Large intestine (tissue), 12 donors: ENCODE measurements at places on chromosomes 7 and 10. TPM values are rescaled to one million over a fixed set of nuclear protein-coding genes. Genes with fewer than 3 reads are reported as not detected.
A peak's percentile ranks its signal among the peaks of the same experiment; 100 is the strongest.

The CHST3 gene
- polyA plus RNA-seq: 4.7 TPM

- H3K36me3 ChIP-seq: no peaks in the 10 kb centered on the region
- H3K27me3 ChIP-seq: no peaks in the 10 kb centered on the region
- no peaks in the 10 kb centered on the region for H3K4me1 ChIP-seq
- H3K27ac ChIP-seq: no peak overlapping the region
These were observed 47.8 kb upstream of the PPP2R2D start for GRCh38 chr10:131852823-131853609.

- peaks cover 5% of the 10 kb centered on the region for H3K4me1 ChIP-seq
- no peaks in the 10 kb centered on the region for H3K27me3 ChIP-seq
- H3K27ac ChIP-seq: no peak overlapping the region
- H3K4me3 ChIP-seq: no peak overlapping the region
- no peak for DNase-seq
These were observed 99.4 kb upstream of the EFCAB10 start for GRCh38 chr7:105680505-105681187.

- H3K4me3 ChIP-seq: no peak overlapping the region
- peaks cover 23% of the 10 kb centered on the region for H3K4me1 ChIP-seq
- H3K27ac ChIP-seq: peak overlapping the region; percentile 24
- no peaks in the 10 kb centered on the region for H3K27me3 ChIP-seq
- DNase-seq: peak; percentile 71
These were observed 10.7 kb downstream of the PSAP start for GRCh38 chr10:71840177-71840957.

DNA sequence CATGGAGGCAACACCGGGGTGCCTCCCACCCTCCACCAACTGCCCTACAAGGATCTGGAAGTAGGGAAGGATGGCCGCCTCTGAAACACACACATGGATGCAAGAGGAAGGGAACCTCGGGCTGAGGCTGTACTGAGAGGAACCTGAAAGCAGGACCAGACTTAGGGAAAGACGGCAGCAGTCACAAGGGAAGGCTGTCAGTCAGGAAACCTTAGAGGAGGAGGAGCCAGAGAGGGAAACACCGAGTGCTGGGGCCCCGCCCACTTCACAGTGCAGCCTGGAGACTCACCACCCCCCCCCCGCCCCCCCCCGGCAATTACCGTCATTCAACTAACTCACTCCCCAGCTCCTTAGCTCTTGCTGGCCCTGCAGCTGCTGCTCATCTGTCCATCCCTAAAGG lies 2.5 kb downstream of the CYREN start:
- H3K27me3 ChIP-seq: no peaks in the 10 kb centered on the region
- no peak overlapping the region for H3K4me3 ChIP-seq
- H3K4me1 ChIP-seq: peaks cover 14% of the 10 kb centered on the region

DNA sequence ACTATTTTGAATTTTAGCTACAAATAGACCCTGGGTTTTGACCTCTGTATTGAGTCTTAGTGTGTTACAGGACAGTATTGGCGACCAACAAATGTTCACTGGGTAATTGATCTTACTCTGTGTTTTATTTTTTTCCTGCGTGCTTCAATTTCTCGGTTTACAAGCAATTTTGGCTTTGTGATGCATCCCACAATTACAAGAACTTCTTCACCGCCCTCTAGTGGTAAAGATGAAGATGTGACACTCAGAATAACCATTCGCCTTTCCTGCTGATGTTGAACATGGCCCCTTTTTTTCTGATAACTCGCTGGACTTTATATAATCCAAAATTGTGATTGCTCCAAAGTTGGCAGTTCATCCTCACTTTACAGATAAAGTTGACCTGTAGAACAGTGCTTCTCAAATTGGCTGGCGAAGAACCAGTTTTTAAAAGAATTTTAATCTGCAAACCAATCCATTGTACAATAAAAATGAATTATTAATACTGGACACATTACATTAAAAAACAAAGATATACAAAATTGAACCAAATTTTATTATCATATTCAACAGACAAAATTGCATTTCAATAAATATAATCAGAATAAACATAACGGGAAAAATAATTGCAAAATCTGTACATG lies 20.2 kb upstream of the SMC3 start:
- DNase-seq: no peak
- no peak overlapping the region for H3K4me3 ChIP-seq
- no peak overlapping the region for H3K27ac ChIP-seq
- H3K27me3 ChIP-seq: no peaks in the 10 kb centered on the region
- H3K4me1 ChIP-seq: peaks cover 2% of the 10 kb centered on the region
- no peaks in the 10 kb centered on the region for H3K36me3 ChIP-seq

DNA sequence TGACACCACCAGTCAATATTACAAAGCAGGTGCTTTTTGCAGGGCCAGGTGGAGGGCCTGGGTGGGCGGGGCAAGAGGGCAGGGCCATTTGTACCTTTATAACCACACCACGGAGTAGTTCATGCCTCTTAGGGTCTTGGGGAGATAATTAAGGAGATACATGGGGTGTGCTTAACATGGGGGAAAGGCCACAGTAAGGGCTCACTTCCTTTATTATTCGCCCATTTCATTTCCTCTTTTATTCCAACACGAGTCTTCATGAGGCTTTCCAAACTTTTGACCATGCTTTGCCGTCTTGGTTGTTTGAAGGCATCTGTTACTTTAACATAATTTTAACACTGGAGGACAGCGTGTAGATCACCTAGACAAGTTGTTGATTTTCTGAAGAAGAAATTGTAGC lies 33.3 kb upstream of the LYZL2 start:
- H3K27ac ChIP-seq: no peak overlapping the region
- no peaks in the 10 kb centered on the region for H3K4me1 ChIP-seq
- no peak overlapping the region for H3K4me3 ChIP-seq
- H3K36me3 ChIP-seq: no peaks in the 10 kb centered on the region

GRCh38 chr10:52424341-52424740 lies 110.3 kb downstream of the DKK1 start:
- H3K36me3 ChIP-seq: no peaks in the 10 kb centered on the region
- no peaks in the 10 kb centered on the region for H3K27me3 ChIP-seq
- no peaks in the 10 kb centered on the region for H3K4me1 ChIP-seq

GRCh38 chr7:29484280-29484679 lies 79.4 kb upstream of the PRR15 start:
- H3K27me3 ChIP-seq: no peaks in the 10 kb centered on the region
- no peaks in the 10 kb centered on the region for H3K36me3 ChIP-seq
- DNase-seq: no peak

DNA sequence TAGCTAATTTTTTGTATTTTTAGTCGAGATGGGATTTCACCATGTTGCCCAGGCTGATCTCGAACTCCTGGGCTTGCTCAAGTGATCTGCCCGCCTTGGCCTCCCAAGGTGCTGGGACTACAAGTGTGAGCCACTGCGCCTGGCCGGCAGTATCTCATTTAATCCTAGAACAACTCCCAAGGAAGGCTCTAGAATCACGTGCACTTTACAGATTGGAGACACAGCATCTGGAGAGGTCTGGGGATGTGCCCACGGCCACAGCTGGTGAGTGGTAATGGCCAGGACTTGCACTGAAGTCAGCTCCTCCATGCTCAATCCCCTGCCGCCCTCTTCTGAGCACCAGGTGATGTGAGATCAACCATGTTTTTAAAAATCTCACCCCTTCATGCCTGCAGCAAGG lies 43.1 kb downstream of the CARD11 start:
- H3K27ac ChIP-seq: no peak overlapping the region
- no peak overlapping the region for H3K4me3 ChIP-seq
- H3K27me3 ChIP-seq: no peaks in the 10 kb centered on the region
- H3K36me3 ChIP-seq: no peaks in the 10 kb centered on the region
- DNase-seq: no peak

GRCh38 chr10:128160297-128160711 lies 34.1 kb upstream of the MKI67 start:
- no peak overlapping the region for H3K4me3 ChIP-seq
- DNase-seq: no peak
- peaks cover 24% of the 10 kb centered on the region for H3K4me1 ChIP-seq
- H3K27ac ChIP-seq: no peak overlapping the region
- no peaks in the 10 kb centered on the region for H3K27me3 ChIP-seq
- no peaks in the 10 kb centered on the region for H3K36me3 ChIP-seq

The CNOT4 gene
- 18.8 TPM for polyA plus RNA-seq

DNA sequence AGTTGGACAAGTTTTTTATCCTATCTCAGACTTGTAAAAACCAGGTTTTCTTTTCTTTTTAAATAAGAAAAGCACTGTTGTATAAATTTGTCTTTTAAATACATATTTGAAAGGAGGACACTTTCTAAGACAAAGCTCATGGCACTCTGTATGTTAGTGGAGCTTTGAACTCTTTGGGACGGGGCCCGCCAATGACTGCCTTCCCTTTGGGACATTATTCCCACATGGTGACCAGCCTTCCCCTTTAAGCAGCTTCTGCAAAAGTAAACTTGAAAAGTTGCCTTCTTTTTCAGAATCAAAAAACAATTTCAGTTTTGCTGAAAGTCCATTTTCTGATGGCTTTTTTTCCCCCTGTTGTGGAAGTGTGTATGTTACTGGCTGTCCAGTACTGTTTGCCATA lies 1.8 kb downstream of the CUX1 start:
- DNase-seq: no peak
- H3K4me1 ChIP-seq: peaks cover 3% of the 10 kb centered on the region

The FAM180A gene
- polyA plus RNA-seq: not detected

The PDK4 gene
- polyA plus RNA-seq: 13.6 TPM

DNA sequence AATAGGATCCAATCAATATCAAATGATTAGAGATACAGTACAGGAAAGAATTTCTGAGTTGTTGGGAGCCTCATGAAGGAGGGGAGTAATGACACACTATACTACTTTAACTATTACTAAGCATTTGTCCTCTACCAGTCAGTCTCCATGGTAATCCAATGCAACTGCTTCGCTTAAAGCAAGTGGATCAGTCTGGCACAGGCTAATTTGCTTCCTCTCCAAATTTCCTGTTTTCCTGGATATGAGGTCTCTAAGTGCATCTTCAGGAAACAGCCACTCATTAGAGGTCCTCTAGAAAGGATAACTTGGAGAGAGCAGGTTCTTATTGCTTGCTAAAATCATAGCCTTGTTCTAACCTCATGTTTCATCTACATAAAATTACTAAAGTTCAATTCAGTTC lies 8.4 kb upstream of the SEPTIN7 start:
- no peaks in the 10 kb centered on the region for H3K4me1 ChIP-seq
- H3K27me3 ChIP-seq: no peaks in the 10 kb centered on the region
- H3K4me3 ChIP-seq: no peak overlapping the region
- no peak overlapping the region for H3K27ac ChIP-seq
- no peak for DNase-seq

DNA sequence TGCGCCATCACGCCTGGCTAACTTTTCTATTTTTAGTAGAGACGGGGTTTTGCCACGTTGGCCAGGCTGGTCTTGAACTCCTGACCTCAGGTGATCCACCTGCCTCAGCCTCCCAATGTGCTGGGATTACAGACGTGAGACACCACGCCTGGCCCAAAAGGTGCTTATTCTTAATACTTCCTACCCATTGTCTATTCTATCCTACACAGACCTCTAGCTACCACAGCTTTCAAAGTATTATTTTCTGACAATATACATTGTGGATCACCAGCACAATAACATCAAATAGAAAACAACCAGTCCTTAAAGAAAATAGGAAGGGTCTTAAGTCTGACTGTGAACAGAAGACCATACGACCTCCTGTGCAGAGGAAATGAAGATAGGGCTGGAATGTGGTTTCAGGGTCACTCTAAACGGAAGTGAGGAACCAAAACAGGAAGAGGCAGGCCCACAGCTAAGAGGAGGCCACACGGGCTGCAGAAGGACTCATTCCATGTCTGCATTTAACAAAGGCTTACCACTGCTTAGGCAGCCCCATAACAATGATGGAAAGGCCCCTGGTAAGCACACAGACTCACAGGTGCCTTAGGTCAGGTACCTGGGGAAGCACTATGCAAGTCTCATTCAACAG lies 115.2 kb downstream of the ZFAND4 start:
- DNase-seq: no peak
- no peak overlapping the region for H3K4me3 ChIP-seq
- H3K27ac ChIP-seq: no peak overlapping the region
- no peaks in the 10 kb centered on the region for H3K27me3 ChIP-seq

DNA sequence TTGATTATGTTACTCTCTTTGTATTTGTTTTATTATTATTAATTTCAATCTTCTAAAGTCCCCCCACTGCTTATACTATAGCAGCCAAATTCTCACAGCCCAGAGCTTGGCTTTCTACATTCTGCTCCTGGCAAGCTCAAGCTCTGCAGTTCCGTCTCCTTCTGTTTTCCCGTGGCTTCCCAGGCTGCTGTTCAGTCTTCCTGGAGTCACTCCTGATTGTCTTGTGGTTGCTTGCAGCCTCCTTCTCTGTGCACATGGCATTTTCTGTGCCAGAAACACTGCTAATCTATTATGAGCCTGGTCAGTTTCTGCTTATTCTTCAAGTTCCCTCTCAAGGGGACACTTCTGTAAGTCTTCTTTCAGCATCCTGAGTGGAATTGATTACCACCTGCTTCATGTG lies 533.7 kb upstream of the IGFBP3 start:
- no peak overlapping the region for H3K27ac ChIP-seq
- no peak overlapping the region for H3K4me3 ChIP-seq
- DNase-seq: no peak
- H3K27me3 ChIP-seq: no peaks in the 10 kb centered on the region

DNA sequence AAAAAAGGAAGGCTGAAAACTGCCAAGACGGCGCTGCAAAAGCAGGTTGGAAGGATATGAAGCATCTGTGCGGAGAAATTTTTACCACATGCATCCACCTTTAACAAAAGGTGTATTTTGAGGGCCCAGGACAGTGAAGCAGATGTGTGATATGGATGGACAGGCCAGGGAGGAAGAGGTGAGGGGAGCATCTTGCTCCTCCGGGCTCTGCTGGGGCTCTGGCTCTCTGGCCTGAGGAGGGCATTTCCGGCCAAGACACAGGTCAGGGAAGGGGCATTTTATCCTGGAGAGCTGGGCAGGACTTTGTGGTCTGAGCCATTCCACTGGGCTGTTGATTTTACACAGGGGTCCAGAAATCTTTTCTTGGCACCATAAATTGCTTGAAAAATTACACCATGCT lies 175.1 kb downstream of the ZMYND11 start:
- no peak overlapping the region for H3K4me3 ChIP-seq
- no peak overlapping the region for H3K27ac ChIP-seq
- peaks cover 23% of the 10 kb centered on the region for H3K4me1 ChIP-seq
- H3K27me3 ChIP-seq: no peaks in the 10 kb centered on the region

- H3K4me3 ChIP-seq: no peak overlapping the region
- H3K27me3 ChIP-seq: no peaks in the 10 kb centered on the region
- no peak overlapping the region for H3K27ac ChIP-seq
- no peak for DNase-seq
- no peaks in the 10 kb centered on the region for H3K4me1 ChIP-seq
These were observed 133.6 kb upstream of the NPVF start for GRCh38 chr7:25361863-25362262.

GRCh38 chr10:109995595-109995994 lies 12.2 kb upstream of the ADD3 start:
- H3K27ac ChIP-seq: peak overlapping the region; percentile 99
- H3K36me3 ChIP-seq: no peaks in the 10 kb centered on the region
- H3K4me3 ChIP-seq: peak overlapping the region; percentile 8
- peak; percentile 88 for DNase-seq
- H3K4me1 ChIP-seq: peaks cover 42% of the 10 kb centered on the region

GRCh38 chr7:75642810-75643486 lies 95.8 kb downstream of the HIP1 start:
- no peaks in the 10 kb centered on the region for H3K4me1 ChIP-seq
- no peak for DNase-seq
- H3K27me3 ChIP-seq: peaks cover 13% of the 10 kb centered on the region
- H3K27ac ChIP-seq: no peak overlapping the region
